ENCODE measurements at places on chromosomes 2 and 18.

- DNase-seq, result no peak
These were observed 586.5 kb upstream of the SLC8A1 start for GRCh38 chr2:41038408-41038807.

DNA sequence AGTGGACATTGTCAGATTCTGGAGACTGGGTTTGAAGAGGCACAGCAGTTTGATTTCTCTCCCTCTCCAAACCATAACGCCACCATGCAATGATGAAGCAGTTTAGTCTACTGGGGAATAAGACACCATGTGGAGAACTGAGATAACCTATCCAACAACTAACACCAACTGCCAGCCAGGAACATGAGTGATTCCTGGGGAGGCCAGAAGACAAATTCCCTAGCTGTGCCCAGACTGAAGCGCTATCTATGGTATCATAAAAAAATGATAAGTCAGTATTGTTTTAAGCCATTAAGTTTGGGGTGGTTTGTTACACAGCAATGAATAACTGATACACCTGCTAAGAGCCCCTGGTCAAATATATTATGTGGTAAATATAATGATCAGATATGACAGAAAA, 129.3 kb downstream of the EXOC6B start:
- DNase-seq, result no peak

- no peak for DNase-seq
These were observed 35.5 kb downstream of the IL1R2 start for GRCh38 chr2:102027036-102027980.

DNA sequence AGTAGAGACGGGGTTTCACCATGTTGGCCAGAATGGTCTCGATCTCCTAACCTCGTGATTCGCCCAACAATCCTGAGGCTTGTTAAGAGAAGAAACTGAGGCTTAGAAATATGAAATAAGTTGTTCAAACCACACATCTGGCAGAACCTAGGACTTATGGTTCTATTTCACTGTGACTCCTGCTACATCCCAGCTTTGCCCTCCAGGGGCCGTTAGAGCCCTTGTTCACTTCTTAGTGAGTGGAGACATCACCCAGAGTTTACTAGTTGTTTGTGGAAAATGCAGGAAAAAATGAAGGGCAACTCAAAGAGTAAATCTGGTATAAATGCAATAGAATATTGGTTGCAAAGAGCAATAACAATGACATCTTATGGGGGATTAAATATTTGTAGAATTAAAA, 43.9 kb downstream of the MARCHF4 start:
- no peak for DNase-seq

GRCh38 chr2:23637011-23637778, 252.2 kb downstream of the KLHL29 start:
- no peak for DNase-seq

DNA sequence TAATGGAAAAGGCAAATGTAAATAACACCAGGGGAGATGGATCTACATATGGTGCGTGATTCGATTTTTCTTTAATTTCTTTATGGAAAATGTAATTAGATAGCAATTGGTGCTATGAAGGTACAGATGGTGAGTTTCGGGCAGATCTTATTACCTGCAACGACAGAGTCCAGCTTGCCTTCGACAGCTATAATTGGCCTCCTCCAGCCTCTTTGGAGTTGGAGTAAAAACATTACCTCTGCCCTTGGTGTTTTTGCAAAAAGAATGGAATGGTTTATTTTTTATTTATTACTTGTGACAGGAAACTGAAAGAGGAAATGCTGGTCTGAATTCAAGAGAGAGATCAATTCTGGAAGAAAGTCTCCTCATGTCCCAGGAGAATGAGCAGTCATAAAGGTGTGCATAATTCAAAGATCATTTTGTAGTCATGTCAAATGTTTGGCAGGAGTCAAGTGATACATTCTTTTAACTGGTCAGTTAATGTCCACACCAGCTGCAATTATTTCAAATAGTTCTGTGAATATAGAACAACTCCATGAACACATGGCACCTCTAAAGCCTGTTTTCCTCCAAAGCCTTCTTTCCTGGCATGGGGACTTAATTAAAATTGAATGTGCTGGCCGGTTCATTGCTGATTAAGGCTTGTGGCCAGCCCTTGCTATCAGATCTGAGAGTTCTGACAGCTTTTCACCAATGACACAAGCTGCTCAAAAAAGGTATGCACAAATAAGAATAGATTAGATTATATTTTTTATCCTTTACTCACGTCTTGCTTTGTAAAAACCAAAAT, 46.9 kb upstream of the KCNH7 start:
- DNase-seq, result no peak

DNA sequence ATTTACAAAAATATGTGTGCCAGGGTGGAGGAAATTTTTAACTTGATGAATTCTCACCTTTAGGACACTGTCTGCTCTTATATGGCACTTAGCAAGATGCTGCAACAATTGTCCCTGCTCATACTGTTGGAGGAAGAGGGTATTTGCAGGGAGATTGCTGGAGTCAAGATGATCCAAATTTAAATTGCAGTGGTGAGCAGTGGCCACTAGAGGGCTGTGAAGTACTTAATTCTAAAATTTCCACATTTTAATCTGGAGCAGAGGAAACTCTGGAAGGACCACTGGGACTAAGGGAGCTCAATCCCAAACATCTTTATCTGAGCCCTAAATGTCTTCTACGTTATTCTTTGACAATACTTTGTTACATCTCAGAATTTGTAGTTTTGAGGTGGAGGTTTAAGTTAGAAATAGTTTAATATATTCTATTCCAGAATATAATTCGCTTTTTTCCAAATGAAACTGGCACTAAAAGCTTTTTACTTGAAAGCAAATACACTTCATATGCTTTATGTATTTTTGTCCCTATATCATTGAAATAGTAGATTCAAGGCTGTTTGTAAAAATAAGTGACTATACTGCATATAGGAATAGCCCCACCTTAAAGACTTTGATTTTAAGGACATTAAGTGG, 33.0 kb upstream of the PTH2R start:
- DNase-seq, result no peak

DNA sequence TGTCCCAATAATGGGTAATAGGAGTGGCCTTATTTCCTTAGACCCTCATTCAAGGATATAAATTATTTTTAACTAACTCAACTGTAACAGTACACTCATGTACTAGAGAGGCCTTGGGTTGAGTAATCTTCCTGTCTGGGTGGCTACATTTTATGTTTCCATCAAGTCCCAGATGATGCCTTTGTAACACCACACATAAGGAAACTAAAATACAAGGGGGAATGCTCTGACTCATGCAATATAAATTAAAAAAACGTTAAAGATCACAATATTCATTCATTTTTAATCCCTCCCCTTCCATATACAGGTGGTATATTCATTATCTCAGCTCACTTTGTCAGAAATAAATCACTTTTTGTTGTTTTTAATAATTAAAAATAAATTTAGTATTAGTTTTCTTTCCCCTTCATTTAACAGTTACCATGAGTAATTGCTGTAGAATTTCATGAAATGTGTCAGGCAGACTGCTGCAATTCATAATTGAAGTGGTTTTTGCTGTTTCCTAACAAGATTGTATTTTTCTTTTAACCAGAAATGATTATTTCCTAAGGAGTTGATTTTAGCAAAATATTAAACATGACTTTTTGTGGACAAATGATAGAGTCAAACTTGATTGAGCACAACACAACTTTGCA, 1403.6 kb downstream of the SUCLG1 start:
- DNase-seq, result no peak
